Cardiac muscle cell (in vitro differentiated cells and primary cell): ENCODE measurements at places on chromosomes 2 and 18. TPM values are rescaled to one million over a fixed set of nuclear protein-coding genes. Genes with fewer than 3 reads are reported as not detected.

- H3K27me3 ChIP-seq: no peaks in the 10 kb centered on the region
- H3K4me1 ChIP-seq: no peaks in the 10 kb centered on the region
- H3K27ac ChIP-seq: no peak overlapping the region
- no peaks in the 10 kb centered on the region for H3K36me3 ChIP-seq
- H3K4me3 ChIP-seq: no peak overlapping the region
- no peak for DNase-seq
Observed at GRCh38 chr2:240765007-240765406, 55.0 kb downstream of the KIF1A start.

GRCh38 chr2:85713836-85714235 is 19.7 kb downstream of the GNLY start:
- H3K27me3 ChIP-seq: no peaks in the 10 kb centered on the region
- no peak overlapping the region for H3K4me3 ChIP-seq
- DNase-seq: no peak

DNA sequence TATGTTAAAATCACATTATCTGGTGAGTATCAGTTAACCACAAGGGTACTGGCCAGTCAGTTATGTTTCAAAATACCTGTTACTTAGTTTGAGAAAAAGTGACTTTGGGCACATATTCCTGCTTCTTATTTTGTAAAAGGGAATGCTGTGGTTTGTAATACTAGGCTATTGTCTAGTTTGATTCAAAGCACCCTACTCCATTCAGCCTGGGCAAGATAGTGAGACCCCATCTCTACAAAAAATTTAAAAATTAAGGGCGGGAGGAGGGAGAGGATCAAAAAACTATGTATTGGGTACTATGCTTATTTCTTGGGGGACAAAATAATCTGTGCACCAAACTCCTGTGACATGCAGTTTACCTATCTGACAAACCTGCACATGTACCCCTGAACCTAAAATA is 18.9 kb downstream of the MBD5 start:
- peaks cover 12% of the 10 kb centered on the region for H3K4me1 ChIP-seq
- H3K27ac ChIP-seq: no peak overlapping the region
- no peak for DNase-seq
- H3K27me3 ChIP-seq: no peaks in the 10 kb centered on the region
- H3K36me3 ChIP-seq: no peaks in the 10 kb centered on the region

DNA sequence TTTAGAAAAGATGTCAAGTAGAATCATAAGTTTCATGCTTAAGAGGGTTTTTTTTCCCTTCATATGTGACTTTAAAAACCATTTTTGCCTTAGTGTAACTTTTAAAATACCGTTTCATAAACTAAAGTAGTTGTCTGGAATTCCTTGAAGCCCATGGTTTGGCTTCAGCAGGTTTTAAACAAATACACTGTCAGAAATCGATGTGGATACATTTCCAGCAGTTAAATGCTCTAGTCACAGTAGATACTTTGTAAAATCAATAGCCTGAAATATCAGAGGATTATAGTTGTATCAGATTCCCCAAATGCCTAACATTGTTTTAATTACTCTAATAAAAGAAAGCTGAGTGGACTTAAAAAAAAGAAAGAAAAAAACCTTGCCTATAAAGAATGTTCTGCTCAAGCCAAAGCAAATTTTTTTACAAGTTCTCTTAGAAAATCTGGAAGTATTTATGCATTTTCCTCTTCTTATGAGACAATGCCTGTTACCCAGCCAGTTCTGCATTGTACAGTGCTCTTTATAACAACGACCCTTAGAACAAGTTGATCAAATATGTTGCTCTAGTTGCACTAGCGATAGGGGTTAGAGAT is 260.5 kb downstream of the LTBP1 start:
- peaks cover 19% of the 10 kb centered on the region for H3K4me1 ChIP-seq
- H3K27ac ChIP-seq: no peak overlapping the region
- no peaks in the 10 kb centered on the region for H3K36me3 ChIP-seq
- DNase-seq: no peak

The CYP20A1 gene
- 7.1 and 9.7 TPM in 2 replicates for total RNA-seq

DNA sequence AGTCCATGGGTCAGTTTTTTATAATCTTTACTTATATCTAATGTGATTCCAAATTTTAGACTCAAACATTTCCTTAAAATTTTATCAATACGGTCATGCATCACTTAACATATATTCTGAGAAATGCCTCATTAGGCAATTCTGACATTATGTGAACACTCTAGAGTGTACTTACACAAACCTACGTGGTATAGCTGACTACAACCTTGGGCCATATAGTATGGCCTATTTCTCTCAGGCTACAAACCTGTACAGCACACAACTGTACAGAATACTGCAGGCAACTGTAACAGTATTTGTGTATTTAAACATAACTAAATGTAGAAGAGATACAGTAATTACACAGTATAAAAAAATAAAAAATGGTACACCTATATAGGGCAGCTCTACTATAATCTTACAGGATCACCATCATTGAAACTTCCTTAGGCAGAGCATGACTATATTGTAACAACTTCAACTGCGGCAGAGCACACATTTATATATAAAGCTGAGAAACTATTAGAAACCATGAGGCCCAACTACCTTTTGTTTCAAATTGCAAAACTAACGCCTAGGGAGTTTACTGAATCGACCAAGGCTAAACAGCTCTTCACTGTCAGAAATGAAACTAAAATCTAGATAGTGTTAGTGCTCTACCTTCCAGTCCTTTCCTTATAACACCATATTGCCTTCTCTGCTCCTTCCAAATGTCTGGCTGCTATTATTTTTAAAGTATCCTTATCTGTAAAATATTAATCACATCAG is 6.9 kb downstream of the YES1 start:
- H3K27me3 ChIP-seq: no peaks in the 10 kb centered on the region
- H3K4me1 ChIP-seq: peaks cover 13% of the 10 kb centered on the region
- H3K27ac ChIP-seq: no peak overlapping the region
- H3K4me3 ChIP-seq: no peak overlapping the region
- DNase-seq: no peak

The LOXHD1 gene
- total RNA-seq: 0.21 TPM in 1 of 2 replicates, not detected in the other

The RTP5 gene
- not detected in 2 replicates for total RNA-seq

The UBXN4 gene
- total RNA-seq: 31.3 and 35.5 TPM in 2 replicates

The CYS1 gene
- 0.89 and 0.92 TPM in 2 replicates for total RNA-seq

DNA sequence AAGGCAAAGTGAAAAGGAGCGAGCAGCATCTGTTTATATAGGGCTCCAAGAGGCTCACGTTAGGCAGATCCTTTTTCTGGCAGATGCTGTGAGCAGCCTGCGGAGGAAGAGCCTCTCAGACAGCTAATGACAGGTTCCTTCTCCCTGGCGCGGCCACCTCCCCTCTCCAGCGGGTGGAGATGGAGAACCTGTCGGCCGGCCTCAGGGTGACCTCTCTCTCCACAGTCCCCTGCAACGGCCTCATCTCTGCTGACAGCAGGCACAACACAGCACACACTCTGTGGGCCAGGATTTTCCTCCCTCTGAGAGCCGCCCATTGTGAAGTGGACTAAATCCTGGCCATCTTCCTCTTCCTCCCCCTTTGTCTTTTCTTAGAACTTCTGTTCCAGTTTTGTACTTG is 119.8 kb downstream of the PRKCE start:
- H3K27me3 ChIP-seq: no peaks in the 10 kb centered on the region
- H3K36me3 ChIP-seq: no peaks in the 10 kb centered on the region
- H3K27ac ChIP-seq: peak overlapping the region; percentile 47
- H3K4me3 ChIP-seq: no peak overlapping the region

- H3K36me3 ChIP-seq: no peaks in the 10 kb centered on the region
- no peaks in the 10 kb centered on the region for H3K4me1 ChIP-seq
- H3K4me3 ChIP-seq: no peak overlapping the region
- no peak overlapping the region for H3K27ac ChIP-seq
Observed at GRCh38 chr2:186725783-186726182, 31.9 kb downstream of the FAM171B start.
